ENCODE measurements at places on chromosomes 1 and 21.
A peak's percentile ranks its signal among the peaks of the same experiment; 100 is the strongest.

GRCh38 chr21:34771512-34772028 lies 102.8 kb downstream of the CLIC6 start:
- peak; percentile 60 for DNase-seq

GRCh38 chr1:233518344-233518743 lies 95.6 kb upstream of the KCNK1 start:
- DNase-seq = no peak

DNA sequence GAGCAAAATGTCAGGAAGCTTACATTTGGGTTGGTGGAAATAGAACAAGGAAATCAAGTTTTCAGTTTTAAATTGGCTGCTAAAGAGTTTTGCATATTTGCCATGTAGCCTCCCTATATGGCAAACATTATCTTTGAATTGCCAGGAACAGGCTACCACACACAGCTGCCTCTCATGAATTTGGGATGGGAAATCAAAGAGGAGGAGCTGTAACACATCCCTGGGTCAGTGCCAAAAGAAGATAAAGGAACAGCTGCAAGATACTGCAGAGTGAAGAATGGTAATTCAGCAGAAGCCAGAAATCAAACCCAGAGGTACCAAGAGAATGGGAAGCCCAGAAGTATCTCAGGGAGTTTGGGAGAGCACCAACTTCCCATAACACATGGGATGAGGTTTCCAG lies 18.6 kb upstream of the RASAL2 start:
- no peak for DNase-seq

DNA sequence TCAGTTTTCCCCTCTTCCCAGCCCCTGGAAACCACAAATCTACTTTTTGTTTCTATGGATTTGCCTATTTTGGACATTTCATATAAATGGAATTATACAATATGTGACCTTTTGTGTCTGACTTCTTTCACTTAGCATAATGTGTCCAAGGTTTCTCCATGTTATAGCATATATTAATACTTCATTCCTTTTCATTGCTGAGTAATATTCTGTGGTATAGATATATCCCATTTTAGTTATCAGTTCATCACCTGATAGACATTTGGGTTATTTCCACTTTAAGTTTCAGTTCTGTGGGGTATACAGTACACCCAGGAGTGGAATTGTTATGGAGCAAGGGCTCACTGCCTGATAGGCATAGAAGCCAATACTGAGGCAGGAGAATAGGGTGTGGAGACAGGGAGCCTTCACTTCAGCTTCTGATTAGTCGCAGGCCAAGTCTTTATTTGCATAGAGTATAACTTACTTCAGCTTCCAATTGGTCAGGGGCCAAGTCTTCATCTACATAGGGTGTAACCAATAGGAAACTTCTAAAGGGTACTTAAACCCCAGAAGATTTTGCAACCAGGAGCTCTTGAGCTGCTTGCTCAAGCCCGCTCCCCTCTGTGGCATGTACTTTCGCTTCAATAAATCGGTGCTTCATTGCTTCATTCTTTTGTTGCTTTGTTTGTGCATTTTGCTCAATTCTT lies 8.3 kb upstream of the NVL start:
- no peak for DNase-seq

GRCh38 chr1:42150651-42151050 lies 2.6 kb upstream of the GUCA2B start:
- DNase-seq = no peak

GRCh38 chr1:151854658-151855057 lies 1.1 kb upstream of the THEM5 start:
- DNase-seq = no peak

DNA sequence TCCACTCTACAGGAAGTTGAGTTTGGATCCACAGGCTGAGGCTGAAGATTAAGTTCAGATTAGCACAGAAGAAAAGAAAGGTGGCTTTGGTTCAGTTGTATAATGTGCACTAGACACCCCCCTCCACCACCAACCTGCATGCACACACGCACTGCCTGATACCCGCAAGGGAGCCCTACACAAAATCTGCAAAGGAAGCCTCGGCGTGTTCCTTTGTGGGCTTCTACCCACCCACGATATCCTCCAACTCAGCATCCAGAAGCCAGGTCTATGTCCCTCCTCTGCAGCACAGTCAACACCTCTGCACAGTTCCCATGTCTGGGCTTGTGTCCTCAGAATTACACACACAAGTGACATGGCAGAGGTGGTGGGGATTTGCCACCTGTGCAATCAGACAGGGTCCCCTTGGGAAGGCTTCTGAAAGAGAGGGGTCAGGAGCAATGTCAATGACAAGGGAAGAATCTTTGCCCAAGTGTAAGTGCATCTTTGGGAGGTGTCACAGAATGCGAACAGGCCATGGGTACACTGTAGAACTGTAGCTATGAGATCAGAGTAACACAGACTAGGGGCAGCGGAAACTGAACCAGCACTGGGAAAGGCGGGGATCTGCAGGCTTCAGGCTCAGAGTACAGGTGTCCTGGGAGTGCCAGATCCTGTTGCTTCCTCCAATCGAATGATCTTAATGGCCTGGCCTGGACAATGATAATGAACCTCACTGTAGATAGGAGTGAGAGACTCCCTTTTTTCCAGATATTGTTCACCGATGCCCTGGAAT lies 148.6 kb upstream of the ETV3 start:
- DNase-seq = peak; percentile 57

DNA sequence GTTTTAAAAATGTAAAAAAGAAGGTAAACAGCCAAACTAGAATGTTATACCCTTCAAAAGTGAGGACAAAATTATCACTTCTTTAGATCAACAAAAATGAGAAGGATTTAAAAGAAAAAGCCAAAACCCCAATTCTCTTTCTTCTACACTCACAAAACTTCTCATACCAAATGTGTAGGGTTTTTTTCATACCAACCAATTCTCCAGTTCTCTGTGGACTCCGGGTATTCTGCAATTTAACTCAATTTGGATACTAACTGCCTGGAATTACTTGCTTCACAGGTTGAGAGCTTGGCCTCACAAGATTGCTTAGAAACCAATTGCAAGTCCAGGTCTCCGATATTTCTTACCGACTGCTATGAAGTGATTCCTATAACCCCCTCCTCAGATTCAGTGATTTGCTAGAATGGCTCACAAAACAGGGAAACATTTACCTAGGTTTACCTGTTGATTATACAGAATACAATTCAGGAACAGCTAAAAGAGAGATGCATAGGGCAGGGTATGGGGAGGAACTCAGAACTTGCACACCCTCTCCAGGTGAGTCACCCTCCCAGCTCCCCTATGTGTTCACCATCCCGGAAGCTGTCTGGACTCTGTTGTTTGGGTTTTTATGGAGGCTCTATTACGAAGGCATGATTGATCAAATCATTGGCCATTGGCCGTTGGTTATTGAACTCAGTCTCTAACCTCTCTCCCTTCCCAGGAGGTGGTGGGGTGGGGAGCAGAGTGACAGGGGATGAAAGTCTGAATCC lies 67.1 kb downstream of the CAMTA1 start:
- DNase-seq = no peak

DNA sequence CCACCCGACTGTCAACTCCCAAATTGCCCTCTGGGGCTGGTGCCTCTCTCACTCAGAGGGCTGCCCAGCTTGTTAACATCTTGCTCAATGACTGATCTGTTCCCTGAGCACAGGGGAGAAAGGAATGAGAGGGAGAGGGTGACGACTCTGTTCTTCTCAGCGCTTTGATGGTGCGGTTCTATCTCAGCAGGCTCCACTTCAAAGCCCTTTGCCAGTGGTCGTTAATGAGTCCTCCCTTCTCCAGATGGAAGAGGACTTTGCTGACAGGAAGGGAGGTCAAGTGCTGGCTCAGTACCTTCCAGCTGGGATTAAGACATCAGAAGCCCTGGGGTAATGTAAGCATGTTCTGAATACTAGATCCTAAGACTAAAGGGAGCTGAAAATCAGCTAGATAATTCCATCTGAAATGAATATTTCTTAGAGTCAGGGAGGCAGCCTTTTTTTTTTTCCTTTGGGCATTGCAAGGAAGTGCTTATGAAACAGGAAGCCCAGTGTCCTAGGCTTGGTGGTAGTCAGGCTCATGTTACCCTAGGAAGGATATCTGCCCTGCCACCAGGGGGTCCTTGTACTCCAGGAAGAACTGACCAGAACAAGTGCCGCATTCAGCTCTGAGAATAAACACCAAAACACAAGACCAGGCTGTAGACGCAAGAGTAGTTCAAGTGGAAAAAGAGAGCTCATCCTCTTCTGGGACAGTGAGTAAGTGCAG lies 4.7 kb downstream of the FMOD start:
- DNase-seq = no peak

GRCh38 chr1:13703128-13703513 lies 3.1 kb downstream of the PRDM2 start:
- DNase-seq = no peak

- DNase-seq = no peak
Observed at GRCh38 chr1:186404454-186405051, 28.9 kb downstream of the ODR4 start.

GRCh38 chr1:177975588-177976495 lies 6.0 kb upstream of the SEC16B start:
- no peak for DNase-seq

GRCh38 chr1:198030682-198031081 lies 113.5 kb downstream of the LHX9 start:
- no peak for DNase-seq

- DNase-seq = peak; percentile 84
Observed at GRCh38 chr1:36884801-36885200, 149.5 kb downstream of the GRIK3 start.

DNA sequence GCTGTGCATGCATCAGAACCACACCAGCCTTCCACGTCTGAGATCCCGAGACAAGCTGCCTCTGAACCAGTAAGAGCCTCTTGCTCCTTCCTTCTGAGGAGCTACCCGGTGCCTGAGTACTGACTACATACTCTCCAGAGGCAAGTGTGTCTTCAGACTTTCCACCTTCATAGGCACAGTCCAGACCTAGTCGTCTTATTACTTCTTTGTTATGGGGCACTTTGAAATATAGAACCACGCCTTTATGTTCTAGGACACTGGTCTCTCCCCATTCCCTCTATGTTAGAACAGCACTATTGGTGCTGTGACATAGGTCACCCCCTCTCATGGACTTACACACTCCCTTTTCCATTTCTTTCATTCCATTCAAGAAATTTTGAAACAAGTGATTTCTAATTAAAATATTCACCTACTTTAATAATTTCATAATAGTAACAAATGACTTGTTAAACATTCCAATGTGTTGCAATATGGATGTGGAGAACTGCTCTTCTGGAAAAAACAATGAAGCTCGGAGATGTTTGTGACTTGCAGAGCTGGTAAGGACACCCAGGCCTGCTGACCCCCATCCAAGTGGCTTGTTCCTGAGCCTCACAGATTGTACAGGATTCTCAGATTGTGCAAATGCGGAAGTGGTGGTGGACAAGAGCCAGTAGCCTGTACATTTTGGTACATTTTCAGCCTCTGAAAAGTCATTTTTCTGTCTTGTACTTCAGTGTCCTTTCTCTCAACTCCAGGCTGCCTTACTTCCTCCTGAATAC lies 76.1 kb upstream of the SIPA1L2 start:
- no peak for DNase-seq

GRCh38 chr1:109497449-109498160 lies 3.7 kb downstream of the CYB561D1 start:
- DNase-seq = no peak

GRCh38 chr21:44461464-44462001 lies 6.2 kb downstream of the LRRC3 start:
- DNase-seq = no peak

GRCh38 chr1:147080006-147080661 lies 92.1 kb downstream of the PRKAB2 start:
- DNase-seq = no peak

- DNase-seq = no peak
Observed at GRCh38 chr1:211932933-211933254, 102.3 kb upstream of the LPGAT1 start.

GRCh38 chr1:47824716-47825115 lies 172.5 kb downstream of the TRABD2B start:
- DNase-seq = no peak

DNA sequence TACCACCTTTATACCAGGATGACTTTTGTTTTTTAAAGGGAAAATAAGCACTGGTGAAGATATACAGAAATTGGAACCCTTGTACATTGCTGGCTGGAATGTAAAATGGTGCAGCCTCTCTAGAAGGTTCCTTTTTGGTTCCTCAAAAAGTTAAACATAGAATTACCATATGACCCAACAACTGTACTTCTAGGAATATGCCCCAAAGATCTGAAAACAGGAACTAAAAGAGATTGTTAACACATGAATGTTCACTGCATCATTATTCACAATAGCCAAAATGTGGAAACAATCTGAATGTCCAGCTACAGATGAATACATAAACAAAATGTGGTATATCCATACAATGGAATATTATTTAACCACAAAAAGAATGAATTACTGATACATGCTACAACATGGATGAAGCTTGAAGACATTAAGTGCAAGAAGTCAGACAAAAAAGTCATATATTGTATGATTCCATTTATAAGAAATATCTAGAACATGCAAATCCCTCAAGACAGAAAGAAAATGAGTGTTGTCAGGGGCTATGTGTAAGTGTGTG lies 84.9 kb upstream of the DMRTA2 start:
- no peak for DNase-seq

DNA sequence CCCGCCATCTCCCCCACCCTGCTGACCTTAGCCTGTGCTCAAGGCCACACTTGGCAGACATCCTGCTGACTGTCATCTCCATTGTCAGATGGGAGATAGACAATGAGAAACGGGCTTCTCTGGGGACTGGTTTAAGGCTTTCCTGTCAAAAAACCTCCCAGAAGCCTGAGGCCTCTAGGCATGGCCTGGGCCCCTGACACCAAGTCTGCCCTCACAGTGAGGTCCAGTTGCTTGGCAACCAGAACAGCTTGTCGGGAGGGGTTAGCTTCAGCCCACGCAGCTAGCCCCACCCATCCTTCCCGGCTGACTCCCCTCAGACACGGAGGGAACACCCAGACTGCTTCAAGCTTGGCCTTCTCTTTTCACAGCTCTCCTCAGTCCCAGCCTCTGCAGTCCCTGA lies 11.0 kb downstream of the PLEKHA6 start:
- DNase-seq = no peak

DNA sequence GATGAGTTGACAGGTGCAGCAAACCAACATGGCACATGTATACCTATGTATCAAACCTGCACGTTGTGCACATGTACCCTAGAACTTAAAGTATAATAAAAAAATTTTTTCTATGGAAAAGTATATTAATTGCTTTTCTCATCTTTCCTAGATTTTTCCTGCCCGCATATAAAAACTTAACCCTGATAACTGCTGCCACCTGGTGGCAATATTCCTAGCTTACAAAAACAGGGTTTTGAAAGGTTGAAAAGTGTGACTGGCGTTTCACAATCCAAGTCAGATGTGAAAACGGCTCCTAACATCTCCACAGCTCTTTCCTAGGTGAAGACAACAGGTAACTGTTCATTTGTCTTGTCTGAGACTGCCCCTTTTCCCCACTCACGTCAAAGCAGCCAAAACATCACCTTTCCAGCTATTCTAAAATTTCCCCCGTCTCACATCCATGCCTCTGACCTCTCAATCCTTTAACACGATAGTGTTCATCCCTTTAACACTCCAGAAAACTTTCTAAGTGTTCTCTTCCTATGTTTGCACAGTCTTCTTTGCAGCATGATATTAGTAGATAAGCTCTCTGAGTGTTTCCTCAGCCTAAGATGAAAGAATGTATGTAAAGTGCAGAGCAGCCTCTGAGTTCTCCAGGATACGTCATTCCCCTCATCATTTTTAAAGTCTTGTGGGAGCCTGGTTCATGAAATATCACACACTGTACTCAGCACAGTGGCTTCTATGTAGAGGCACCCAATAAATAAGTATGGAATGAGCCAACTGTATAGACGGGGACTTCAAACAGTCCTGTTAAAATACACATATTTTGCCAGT lies 27.5 kb downstream of the OVGP1 start:
- no peak for DNase-seq

- DNase-seq = no peak
Observed at GRCh38 chr1:178057912-178058534, 35.9 kb upstream of the RASAL2 start.

- no peak for DNase-seq
Observed at GRCh38 chr1:242448910-242449645, 75.4 kb downstream of the PLD5 start.

Data from esophagus muscularis mucosa (tissue), 4 donors.